SJSA1 (cell line): ENCODE measurements at places on chromosomes 12 and 14. TPM values are rescaled to one million over a fixed set of nuclear protein-coding genes. Genes with fewer than 3 reads are reported as not detected.

DNA sequence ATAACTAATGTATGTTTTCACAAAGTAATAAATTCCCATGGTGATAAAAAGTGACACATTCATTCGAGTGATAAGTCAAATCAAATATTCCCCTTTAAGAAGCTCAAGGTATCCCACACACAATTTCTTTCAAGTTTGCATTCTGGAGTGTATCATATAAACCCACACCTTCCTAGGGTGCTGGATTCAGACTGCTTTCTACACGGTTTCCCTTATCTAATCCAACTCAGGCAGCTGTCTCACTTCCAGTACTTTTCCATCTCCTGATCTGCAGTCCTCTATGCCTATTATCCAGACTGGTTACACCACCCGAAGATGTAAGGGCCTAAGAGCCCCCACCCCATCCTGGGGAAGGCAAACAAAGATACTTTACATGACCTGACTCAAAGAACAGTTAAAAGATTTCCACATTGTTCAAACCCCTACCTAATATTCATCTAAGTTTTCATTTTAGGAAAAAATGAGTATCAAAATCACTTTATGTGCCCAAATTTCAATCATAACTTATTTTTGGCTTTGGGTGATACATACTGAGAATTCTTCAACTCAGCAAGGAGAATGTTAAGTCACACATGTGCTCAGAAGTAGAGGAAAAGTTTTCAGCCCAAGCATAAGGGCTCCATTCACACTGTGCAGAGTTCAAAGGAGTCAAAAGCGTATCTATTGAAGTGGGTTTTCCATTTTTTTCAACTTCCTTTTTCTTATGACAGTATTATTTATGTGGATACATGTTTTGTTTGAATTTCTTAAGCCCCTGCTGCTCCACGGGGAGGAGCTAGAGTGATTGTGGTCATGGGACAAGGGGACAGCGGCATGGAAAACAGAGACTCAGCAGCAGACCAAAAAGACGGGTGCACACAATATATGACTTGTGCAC lies 41.8 kb downstream of the CORO1C start:
- DNase-seq: peak; percentile 38

DNA sequence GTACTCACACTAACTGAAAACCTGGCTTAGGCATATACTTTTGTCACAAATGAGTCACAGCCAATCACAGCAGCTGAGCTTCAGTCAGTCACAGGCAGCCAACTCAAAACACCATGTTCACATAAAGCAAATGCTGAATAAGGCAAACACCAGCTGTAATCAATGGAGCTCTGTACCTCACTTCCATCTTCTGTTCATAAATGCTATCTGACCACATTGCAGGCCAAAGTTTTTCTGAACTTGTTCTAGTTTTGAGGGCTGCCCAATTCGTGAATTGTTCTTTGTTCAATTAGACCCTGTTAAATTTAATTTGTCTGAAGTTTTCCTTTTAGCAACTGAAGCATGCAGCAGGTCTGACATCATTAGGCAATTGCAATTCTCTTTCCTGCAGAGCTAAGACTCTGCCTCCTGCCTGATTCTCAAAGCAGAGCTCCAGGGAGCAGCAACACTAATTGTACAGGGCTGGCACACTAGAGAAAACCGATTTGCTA lies 129.9 kb downstream of the WIF1 start:
- no peak for DNase-seq

GRCh38 chr14:67487937-67488893 lies at the start of gene TMEM229B:
Gene TMEM229B, minus strand, starts transcription at chr14:67488721. Its CDS starts 14,798 bp downstream, at chr14:67473923.
- peak; percentile 47 for DNase-seq

Gene YARS2
- 22.1 and 37.7 TPM in 2 replicates for total RNA-seq
